Stimulated activated CD8-positive, alpha-beta memory T cell treated with anti-CD3 and anti-CD28 coated beads, Interleukin-4, amount 100 ng/mL, for 1 hour (primary cell): ENCODE measurements at places on chromosomes 6 and 20.

- no peak for DNase-seq
Measured at GRCh38 chr6:125853756-125854155, 63.0 kb downstream of the NCOA7 start.

GRCh38 chr6:116512734-116513133 lies 1.3 kb downstream of the CALHM5 start:
- no peak for DNase-seq

DNA sequence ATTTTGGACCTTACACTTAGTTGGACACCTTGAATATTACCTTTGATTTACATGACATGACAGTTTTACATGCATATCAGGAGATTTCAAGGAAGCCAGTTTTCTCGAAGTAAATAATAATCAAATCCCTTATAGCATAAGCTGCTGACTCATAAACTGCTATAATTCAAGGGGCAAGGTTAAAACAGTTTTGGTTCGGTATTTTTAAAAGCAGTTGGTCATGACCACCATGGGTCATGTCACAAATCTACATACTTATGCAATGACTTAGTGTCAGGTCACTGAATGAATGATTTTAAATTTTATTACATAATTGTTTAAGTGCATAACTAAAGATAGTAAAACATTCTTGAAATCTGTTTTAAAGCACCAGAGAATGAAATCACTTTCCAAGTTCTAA lies 158.0 kb downstream of the DST start:
- DNase-seq: no peak

- no peak for DNase-seq
Measured at GRCh38 chr6:136945072-136945471, 23.0 kb downstream of the SLC35D3 start.

DNA sequence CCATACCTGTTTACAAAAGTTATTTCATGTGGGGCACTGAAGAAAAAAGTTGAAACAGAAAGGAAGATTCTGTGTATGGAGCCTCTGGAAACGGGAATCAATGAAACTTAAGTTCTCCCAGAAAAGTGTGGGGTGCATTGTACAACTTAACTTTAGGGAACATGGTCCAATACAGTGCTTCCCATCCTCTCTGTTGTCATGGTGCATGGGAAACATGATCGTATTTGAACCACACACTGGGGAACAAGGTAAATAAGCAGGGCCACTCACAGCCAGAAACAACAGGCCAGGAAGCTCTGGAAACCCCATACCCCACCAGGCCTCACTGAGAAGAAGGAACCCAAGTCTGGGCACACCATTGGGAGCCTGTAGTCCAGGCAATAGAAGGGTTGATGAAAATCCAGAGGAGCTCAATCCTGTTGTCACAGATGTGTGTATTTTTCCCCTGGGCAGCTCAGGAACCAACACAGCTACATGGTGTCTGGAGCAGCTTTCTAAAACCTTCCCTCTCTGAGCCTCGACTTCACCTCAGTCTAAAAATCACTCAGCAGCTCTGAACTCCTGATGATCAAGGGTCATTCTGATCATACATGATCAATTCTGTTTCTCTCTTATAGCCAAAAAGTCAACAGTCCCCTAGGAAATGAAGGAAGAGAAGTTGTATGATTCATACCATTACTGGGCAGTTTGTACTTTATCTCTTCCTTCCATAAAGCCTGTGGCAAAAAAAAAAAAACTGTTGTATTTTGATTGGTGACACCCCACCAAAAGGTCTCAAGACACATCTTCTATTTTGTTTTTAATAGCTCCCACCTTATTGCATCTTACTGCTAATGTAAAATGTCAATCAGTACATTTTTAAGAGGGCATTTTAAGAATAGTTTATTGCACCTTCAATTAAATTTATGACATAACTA lies 198.5 kb upstream of the TAB2 start:
- DNase-seq: no peak

DNA sequence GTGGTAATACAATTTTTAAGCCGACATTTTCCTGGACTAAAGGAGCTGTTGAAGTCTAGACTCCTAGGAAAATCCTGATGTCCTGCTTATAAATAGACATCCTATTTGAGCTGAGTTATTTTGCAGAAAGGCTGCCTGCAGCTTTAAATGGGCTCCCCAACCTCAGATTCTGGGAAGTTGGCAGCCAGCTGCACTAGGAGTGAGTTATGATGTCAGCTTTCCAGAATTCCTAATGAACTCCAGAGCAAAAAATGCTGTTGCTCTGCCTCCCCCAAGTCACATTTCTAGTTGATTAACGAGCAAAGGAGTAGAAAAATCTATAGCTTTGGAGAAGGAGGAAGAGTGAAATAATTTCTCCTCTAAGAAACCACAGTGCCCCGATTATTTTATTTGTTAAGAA lies 346.3 kb upstream of the SULF2 start:
- no peak for DNase-seq

DNA sequence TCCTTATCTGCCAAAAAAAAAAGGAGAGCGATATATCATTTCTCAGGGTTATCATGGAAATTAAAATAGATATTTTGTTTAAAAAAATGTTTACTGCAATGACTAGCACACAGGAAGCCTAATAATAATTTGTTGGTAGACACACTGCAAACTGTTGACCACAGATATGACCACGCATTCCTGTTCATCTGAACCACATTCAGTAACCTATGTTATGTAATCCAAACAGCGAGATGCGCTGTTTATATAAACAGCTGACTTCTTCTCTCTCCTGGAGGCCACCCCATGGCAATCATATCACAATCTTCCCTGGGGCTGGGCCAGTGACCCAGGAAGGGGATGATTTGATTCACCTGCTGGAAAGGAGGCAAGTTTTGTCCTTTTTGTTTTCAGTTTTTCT lies 129.3 kb upstream of the UST start:
- no peak for DNase-seq

DNA sequence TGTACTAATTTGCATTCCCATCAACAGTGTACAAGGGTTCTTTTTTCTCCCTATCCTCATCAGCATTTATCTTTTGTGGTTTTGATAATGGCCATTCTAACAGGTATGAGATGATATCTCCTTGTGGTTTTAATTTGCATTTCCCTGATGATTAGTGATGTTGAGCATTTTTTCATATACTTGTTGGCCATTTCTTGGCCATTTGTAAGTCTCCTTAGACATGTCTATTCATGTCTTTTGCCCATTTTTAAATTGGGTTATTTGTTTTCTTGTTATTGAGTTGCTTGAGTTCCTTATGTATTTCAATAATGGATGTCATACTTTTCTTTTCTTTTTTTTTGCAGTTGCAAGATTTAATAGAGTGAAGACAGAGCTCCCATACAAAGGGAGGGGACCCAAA lies 17.8 kb downstream of the FOXQ1 start:
- no peak for DNase-seq

DNA sequence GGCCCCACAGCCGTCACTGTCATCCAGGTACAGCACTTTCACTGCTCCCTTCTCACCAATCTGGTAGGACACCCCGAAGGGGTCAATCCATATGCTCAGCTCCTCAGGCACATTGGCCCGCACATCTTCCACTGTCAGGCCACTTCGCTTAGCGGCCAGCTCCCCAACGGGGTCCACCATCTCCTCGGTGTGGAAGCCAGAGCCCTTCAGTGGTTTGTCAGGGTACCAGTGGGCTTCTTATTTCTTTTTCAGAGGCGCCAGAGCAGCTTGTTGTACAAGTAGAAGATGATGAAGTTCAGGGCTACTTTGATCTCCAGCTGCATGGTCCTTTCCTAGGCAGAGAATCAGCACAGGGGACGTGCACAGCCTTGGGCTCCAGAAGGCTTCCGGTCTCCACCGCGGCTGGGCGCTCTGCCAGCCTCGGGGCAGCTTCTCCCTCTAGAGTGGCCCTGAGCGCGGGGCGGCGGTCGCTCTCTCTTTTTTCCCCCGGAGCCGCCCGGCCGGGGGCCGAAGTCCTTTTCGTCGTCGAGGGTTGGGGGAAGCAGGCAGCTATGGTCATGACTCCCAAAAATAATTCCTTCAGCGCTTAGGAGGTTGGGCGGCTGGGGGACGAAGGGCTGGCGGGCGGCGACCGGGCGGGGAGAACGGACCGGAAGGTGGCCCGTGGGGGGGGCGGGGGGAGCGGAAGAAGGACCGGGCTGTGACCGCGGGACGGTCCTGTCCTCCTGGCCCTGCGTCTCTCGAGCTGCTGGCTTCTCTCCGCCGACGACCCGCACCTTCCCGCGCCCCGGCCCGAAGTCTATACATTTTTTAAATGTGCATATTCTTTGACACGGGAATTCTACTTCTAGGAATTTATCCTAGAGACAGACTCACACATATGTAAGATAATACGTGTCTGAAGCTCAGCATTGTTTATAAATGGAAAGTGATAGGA lies 6.5 kb upstream of the ZSCAN9 start:
- no peak for DNase-seq

DNA sequence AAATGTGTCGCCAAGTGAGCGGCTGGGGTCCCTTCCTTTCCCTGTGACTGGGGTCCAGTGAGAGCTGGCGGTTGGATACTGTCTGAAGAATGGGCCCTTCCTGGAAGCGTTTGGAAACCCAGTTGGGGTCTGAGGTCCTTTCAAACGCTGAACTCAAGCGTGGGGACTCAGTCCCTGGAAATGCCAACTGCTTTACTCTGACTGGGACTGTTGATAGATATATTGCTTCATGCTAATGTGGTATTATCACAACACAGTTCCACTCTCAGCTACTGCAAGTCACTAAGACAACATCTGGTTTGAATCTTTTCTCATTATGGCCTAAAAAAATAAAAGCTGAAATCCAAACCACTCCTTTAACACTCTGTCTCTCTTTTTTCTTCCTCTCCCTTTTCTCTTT lies 23.7 kb upstream of the PSMF1 start:
- no peak for DNase-seq

GRCh38 chr20:17753516-17753915 lies 53.8 kb downstream of the BANF2 start:
- DNase-seq: no peak

DNA sequence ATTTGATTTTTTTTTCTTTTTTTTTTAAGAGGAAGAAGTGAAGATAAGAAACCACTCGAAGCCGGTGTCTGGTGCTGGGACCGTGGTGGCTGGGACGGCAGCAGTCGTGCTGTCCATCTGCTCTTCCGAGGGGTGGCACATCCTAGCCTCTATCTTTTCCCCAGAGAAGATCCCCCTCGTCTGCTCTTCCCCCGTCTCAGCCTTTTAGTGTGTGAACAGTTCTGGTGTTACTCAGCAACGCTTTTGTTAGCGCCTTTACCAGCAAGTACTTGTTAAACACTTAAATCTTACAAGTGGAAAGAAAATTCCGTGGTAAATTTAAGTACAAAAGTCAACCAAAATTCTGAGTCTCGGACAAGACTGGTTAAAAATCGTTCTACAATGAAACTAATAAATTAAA lies 90.1 kb downstream of the RSPH3 start:
- DNase-seq: no peak

- no peak for DNase-seq
Measured at GRCh38 chr6:129867403-129867802, 6.3 kb upstream of the TMEM244 start.

DNA sequence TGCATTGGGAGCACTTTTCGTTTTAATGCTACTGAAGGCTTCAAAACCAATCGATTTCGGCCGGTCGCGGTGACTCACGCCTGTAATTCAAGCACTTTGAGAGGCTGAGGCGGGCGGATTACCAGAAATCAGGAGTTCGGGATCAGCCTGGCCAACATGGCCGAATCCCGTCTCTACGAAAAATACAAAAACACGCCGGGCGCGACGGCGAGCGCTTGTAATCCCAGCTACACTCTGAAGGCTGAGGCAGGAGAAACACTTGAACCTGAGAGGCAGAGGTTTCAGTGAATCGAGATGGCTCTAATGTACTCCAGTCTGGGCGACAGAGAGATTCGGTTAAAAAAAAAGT lies 58.4 kb downstream of the TRIM38 start:
- DNase-seq: no peak

- no peak for DNase-seq
Measured at GRCh38 chr6:111201244-111201554, 113.9 kb downstream of the SLC16A10 start.

DNA sequence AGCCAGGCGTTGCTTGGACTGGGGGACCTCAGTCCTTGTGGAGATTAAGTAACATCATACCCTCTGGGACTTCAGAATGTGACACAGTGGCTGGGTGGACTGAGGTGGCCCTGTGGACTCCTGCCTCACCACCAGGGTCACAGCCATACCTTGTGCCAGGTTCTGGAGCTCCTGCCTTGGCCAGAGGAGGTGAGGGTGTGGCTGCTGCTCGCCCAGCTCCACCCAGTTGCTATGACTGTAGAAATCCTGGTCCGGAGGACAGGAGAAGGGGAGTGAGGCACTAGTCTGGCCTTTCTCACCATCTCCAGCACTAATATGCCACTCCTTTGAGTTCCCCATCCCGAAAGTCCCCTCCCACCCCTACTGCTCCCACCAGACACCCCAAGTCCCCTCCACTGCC lies 1.9 kb downstream of the VWA7 start:
- no peak for DNase-seq

DNA sequence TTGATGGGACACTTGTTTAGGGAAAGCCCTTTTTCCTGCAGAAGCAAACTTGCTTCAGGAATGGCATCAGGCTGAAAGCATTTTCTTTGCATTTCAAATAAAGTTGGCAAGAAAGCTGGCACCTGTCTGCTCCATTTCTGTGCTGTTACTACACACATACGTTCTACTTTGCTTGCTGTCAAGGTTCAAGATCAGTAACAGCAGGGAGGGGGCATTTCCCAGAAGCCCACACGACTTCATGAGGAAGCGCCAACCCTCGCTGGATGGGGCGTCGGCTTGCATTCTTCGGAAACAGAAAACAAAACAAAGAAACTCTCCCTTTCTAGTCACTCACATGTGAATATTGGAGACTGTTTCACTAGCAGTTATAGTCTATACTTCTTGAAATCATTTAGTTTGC lies 46.4 kb downstream of the AKAP12 start:
- DNase-seq: no peak

DNA sequence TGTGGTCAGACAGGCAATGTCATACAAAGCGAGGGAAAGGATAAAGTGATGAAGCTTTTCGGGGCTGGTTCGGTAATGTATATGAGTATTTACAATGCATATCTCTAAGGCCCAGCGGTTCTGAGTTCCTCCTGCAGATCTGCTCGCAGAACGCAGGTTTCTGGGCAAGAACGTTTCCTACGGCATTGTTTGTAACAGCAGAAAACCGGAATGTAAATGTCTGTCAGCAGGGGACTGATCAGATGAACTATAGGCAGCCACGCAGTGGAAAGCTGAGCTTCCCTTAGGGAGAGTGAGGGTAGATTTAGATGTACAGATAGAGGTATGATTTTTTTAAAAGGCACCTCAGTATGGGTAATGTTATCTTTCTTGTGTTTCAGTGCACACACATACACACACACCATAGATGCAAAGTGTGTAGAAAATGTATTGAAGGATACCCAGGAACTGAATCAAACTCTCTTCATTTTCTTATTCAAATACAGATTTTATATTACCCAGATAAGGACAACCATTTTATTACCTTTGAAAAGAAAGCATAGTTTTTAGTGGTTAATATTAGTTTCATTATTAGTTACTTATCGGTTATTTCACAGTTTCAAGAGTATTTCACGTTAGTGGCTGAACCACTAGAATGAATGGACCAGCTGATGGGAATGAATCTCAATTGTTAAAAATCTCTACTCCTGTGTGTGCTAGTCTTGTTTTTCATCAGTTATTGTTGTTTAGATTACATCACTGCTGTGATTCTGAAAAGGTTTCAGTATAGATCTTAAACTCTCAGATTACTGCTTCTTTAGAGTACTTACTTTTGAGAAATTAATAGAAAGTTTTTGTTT lies 56.2 kb downstream of the SNX9 start:
- no peak for DNase-seq

- no peak for DNase-seq
Measured at GRCh38 chr6:105301072-105301503, 101.8 kb downstream of the PREP start.

GRCh38 chr20:46544576-46544975 lies 5.9 kb downstream of the OCSTAMP start:
- DNase-seq: no peak
